ENCODE measurements at places on chromosomes 12 and 14.

- no peak for DNase-seq
Measured at GRCh38 chr12:6193853-6194815, 6.1 kb upstream of the CD9 start.

GRCh38 chr14:95304342-95304741, 15.4 kb downstream of the CLMN start:
- DNase-seq: no peak

DNA sequence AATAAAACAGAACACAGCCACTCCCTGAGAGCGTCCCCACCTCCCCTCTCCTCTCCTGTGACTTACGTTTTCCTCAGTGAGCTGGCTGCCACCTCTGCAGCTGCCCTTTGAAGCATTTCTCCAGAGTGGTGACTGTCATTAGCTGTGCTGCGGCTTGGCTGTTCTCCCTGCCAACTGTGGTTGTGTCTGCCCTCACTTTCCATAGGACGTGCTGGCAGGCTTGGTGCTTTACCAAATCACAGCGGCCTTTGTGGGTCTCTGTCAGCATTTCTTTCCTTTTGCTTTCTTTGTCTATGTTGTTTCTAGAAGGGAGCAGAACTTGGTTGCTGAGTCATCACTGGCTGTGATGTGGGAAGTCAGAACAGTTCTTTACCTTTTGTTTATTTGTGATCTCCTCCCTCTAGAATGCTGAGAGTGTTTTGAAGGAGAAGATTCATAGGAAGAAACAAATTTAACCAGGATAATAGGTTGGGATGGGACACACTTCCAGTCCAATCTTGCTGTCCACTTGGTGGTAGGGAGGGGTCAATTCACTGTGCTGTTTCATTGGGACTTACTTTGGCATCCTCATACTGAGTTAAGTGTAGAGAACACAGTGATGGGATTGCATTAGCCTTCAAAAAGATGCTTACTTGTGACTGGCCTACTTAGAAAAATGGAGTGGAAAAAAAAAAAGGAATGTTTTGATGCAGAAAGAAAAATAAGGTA, 88.2 kb downstream of the TMX1 start:
- no peak for DNase-seq

GRCh38 chr12:127193341-127193740, 1073.6 kb upstream of the TMEM132C start:
- DNase-seq: no peak

DNA sequence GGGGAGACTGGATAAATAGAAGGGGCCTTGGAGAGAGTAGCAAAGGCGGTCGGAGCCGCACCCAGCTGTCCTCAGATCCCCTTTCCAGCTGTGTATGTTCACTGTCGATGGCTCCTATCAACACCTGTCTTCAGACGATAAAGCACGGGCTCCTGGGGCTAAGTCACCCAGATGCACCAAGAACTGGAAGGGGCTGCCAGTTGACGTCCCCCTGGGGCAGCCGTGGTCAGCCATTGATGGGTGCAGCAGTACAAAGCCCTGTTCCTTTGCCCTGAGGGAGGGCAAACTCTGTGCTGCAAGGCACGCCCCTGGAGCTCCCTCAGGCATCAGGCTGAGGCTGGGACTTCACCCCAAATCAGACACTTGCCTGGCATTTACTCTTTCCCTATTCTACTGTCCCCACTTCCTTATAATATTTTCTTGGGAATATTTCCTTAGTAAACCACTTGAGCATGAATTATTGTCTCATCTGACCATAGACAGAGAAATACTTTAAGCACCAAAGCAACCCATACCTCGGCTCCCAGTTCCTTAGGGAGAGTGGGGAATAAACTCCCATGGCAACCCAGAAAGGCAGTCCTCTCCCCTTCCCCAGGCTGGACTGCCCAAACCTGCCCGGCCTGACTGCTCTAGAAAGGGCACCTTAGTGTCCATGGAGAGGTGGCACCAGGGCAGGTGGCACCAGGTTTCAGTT, 59.6 kb upstream of the SCN8A start:
- DNase-seq: no peak

Data from activated T-cell treated with anti-CD3 and anti-CD28 coated beads for 1 hour (primary cell).